ENCODE measurements at places on chromosomes 3 and 15.

DNA sequence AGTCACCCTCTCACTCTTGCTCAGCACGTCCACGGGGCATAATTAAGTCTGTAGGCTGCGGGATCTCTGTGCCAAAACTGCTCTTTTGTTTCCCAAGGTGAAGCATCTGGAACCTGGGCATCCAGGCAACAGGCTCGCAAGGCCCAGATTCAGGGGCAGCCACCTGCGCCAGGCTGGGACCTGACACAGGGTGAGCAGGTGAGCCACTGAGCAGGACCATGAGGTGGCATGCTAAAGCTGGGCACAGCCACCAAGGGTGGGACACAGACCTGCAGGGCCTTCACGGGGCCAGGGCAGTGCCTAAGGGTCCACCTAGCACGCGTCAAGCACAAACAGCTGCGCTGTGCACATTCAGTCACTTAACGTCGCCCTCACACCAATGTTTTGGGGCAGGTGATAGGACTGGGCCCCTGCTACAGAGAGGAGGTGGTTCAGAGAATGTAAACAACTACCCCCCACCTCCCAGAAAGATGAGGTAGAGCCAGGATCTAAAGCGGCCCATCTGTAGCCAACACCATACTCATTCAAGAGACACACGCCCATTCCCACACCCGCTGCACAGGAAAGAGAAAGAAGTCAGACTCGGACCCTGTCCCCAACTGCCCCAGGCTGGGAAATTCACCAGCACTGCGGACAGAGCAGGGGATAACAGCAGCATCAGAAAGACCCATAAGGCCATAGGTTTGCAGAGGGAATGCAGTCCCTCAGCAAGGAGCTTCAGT, 16.3 kb downstream of the XXYLT1 start:
- H3K4me3 ChIP-seq, result no peak overlapping the region
- H3K27ac ChIP-seq, result no peak overlapping the region
- H3K27me3 ChIP-seq, result no peaks in the 10 kb centered on the region

DNA sequence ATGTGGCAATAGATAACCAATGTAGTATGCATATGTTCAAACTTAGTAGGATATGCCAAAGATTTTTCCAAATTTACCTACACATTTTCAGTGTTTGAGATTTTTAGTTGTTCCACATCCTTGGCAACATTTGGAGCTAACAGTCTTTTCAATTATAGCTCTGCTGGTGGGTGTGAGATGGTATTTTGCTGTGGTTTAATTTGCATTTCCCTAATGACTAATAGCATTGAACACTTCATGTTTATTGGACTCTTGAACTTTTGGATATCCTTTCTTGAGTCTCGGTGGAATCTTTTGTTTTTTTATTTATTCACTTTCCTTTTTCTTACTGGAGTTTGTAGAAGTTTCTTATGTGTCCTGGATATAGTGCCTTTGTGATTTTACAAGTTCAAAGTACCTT, 11.0 kb upstream of the ILDR1 start:
- DNase-seq, result no peak
- H3K36me3 ChIP-seq, result peaks cover 39% of the 10 kb centered on the region
- H3K4me3 ChIP-seq, result no peak overlapping the region
- H3K27me3 ChIP-seq, result no peaks in the 10 kb centered on the region
- H3K27ac ChIP-seq, result no peak overlapping the region

DNA sequence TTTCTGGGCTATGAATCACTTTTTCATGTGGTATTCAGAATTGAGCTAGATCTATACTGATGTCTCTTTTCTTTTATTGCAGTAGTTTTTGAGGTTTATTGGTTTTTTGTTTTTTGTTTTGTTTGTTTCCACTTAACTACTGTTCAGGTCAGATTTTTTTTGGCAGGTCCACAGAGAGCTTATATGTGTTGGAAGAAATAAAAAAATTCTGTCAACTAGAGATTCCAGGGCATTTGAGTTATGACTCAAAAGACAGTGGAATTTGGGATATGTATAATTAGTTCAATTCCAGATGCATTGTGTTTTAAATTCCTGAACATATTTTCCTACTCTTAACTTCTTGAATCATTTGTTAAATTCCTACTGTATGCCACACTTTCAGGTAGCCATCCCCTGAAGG, 727.2 kb downstream of the SI start:
- H3K27me3 ChIP-seq, result no peaks in the 10 kb centered on the region
- no peaks in the 10 kb centered on the region for H3K4me1 ChIP-seq
- no peak for DNase-seq
- no peak overlapping the region for H3K4me3 ChIP-seq
- no peaks in the 10 kb centered on the region for H3K36me3 ChIP-seq
- no peak overlapping the region for H3K27ac ChIP-seq

GRCh38 chr3:61353382-61353781, 102.1 kb upstream of the FHIT start:
- H3K27ac ChIP-seq, result no peak overlapping the region
- H3K36me3 ChIP-seq, result no peaks in the 10 kb centered on the region

DNA sequence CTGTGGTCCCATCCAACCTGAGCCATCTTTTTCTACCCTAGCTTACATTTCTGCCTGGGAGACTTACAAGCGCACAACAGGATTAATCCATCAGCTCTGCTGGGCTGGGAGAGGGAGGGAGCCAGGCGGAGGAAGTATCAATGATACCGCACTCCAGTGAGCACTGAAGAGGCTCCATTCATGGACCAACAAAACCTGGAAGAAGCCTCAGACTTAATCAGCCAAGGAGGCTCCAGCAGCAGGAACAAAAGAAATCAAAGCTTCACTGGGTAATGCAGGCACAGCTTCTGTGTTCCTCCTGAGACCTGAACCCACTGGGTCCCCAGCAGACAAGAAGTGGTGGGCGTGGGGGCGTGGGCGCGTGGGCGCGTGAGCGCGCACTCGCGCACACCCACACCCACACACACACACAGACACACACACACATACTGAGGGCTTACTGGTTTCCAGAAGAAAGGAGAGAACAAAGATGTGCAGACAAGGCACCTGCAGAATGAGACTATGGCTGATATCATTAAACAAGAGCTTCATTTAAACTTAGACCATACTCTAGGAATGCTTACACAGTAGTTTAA, 87.0 kb upstream of the BOC start:
- H3K4me1 ChIP-seq, result peaks cover 2% of the 10 kb centered on the region
- no peaks in the 10 kb centered on the region for H3K27me3 ChIP-seq
- no peaks in the 10 kb centered on the region for H3K36me3 ChIP-seq

- no peaks in the 10 kb centered on the region for H3K36me3 ChIP-seq
- no peak overlapping the region for H3K27ac ChIP-seq
- H3K27me3 ChIP-seq, result peaks cover 18% of the 10 kb centered on the region
- no peak for DNase-seq
- no peak overlapping the region for H3K4me3 ChIP-seq
These were observed 449.4 kb upstream of the PROK2 start for GRCh38 chr3:72234391-72234790.

GRCh38 chr3:7309641-7310102, 448.8 kb downstream of the GRM7 start:
- DNase-seq, result no peak
- H3K27me3 ChIP-seq, result no peaks in the 10 kb centered on the region

GRCh38 chr3:112345681-112346080, 12.7 kb downstream of the CD200 start:
- peaks cover 49% of the 10 kb centered on the region for H3K4me1 ChIP-seq
- no peak overlapping the region for H3K4me3 ChIP-seq
- H3K27ac ChIP-seq, result no peak overlapping the region
- peaks cover 67% of the 10 kb centered on the region for H3K36me3 ChIP-seq
- no peak for DNase-seq
- H3K27me3 ChIP-seq, result no peaks in the 10 kb centered on the region

DNA sequence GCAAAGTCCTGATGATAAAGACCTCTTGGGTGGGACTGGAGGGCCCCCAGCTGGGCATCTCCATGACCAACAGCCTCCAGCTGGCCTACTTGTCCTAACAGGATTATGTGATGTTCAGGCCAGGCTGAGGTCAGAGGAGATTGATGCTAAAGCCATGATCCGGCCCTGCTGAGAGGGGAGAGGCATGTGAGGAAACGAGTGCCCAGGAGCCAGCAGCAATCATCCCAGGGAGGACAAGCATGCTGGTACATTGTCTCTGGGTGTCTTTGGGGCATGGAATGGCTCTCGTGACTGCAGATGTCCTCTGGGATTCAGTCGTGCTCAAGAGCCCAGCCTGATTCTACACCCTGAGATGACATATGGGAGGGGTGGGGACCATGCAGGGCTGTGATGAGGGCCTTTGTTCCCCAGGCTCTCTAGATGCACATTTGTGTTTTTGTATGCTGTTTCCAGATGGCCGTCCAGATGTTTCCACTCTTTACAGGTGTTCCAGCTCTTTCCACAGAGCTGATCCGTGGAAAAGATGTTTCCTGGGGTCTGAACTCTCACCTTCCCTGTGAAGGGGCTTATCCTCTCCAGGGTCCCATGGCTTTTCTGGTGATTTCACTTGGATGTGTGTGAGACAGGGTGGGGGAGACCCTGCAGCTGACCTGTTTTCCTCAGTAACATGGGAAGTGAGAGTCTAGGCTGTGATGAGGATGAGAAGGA, 20.2 kb downstream of the SLC24A1 start:
- H3K4me3 ChIP-seq, result no peak overlapping the region
- no peak for DNase-seq
- H3K4me1 ChIP-seq, result peaks cover 7% of the 10 kb centered on the region
- H3K36me3 ChIP-seq, result no peaks in the 10 kb centered on the region
- H3K27me3 ChIP-seq, result no peaks in the 10 kb centered on the region

- no peak overlapping the region for H3K27ac ChIP-seq
- H3K4me3 ChIP-seq, result no peak overlapping the region
- H3K4me1 ChIP-seq, result peaks cover 4% of the 10 kb centered on the region
- no peak for DNase-seq
- H3K27me3 ChIP-seq, result peaks cover 8% of the 10 kb centered on the region
These were observed 205.4 kb downstream of the EPHB1 start for GRCh38 chr3:135000465-135000864.

DNA sequence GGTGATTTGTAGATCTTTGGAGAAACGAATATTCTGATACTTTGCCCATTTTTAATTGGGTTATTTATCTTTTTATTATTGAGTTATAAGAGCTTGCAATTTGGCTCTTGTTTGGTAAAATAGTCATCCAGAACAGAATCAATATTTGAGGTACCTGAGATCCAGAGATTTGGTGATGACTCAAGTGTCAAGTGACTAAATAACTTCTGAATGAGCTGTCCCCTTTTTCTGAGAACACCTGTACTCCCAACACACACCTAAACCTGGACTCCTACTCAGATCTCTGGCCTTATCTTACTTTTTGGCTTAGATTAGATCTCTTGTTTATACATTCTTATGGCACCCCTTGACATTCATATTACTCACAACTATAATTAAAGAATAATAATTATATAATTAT, 3.1 kb upstream of the TRA2B start:
- H3K4me3 ChIP-seq, result no peak overlapping the region
- peaks cover 23% of the 10 kb centered on the region for H3K27me3 ChIP-seq
- DNase-seq, result no peak
- peaks cover 16% of the 10 kb centered on the region for H3K4me1 ChIP-seq

- no peaks in the 10 kb centered on the region for H3K27me3 ChIP-seq
- no peak for DNase-seq
- H3K4me3 ChIP-seq, result no peak overlapping the region
- no peak overlapping the region for H3K27ac ChIP-seq
These were observed 180.2 kb upstream of the KCNH8 start for GRCh38 chr3:18968120-18968519.

GRCh38 chr15:101348015-101348414, 53.0 kb upstream of the SNRPA1 start:
- H3K4me1 ChIP-seq, result no peaks in the 10 kb centered on the region
- H3K27ac ChIP-seq, result no peak overlapping the region
- no peak overlapping the region for H3K4me3 ChIP-seq

DNA sequence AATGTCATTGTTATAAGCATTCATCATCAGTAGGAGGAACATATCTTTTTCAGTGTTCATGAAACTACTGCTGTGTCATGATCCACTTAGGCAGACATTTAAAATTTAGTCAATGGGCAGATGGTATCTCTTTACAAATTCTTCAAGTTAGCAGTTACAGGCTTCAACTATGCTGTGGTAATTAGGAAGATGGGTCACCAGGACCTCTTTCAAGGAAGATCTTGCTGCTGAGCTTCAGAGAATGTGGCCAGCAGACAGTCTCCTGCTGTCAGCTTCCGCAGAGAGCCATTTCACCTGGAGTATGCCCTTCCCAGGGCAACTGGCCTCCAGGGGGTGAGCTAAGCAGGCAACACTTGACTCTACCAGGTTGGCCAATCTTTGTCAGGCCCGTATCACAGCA, 19.4 kb downstream of the IFT57 start:
- peaks cover 4% of the 10 kb centered on the region for H3K36me3 ChIP-seq
- H3K27ac ChIP-seq, result no peak overlapping the region
- DNase-seq, result no peak
- peaks cover 9% of the 10 kb centered on the region for H3K4me1 ChIP-seq
- no peaks in the 10 kb centered on the region for H3K27me3 ChIP-seq

- H3K27ac ChIP-seq, result peak overlapping the region; percentile 66
- DNase-seq, result no peak
- H3K27me3 ChIP-seq, result peaks cover 78% of the 10 kb centered on the region
- H3K4me3 ChIP-seq, result peak overlapping the region; percentile 68
- peaks cover 8% of the 10 kb centered on the region for H3K4me1 ChIP-seq
These were observed 3.9 kb downstream of the ZIC1 start for GRCh38 chr3:147412917-147413685.

DNA sequence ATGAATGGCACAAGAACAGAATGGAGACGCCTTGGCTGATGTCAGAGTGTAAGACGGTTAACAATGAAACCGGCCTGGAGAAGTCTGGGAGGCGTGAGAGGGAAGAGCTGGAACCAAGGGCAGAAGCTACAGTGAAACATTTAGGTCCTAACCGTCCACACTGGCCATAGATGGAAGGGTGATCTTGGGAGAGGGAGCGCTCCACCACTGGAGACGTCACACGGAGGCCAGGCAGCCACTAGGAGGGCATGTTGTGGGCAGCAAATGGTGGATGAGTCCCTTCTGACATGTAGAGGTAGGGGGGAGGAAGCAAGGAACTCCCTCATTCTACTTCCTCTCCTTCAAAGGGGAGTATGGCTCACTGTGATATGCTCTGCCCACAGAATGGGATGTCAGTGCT, 23.8 kb downstream of the FEM1B start:
- no peak for DNase-seq
- peaks cover 20% of the 10 kb centered on the region for H3K4me1 ChIP-seq
- no peaks in the 10 kb centered on the region for H3K27me3 ChIP-seq
- no peak overlapping the region for H3K27ac ChIP-seq
- peaks cover 10% of the 10 kb centered on the region for H3K36me3 ChIP-seq

- no peaks in the 10 kb centered on the region for H3K27me3 ChIP-seq
- no peaks in the 10 kb centered on the region for H3K4me1 ChIP-seq
- no peaks in the 10 kb centered on the region for H3K36me3 ChIP-seq
- H3K4me3 ChIP-seq, result no peak overlapping the region
- H3K27ac ChIP-seq, result no peak overlapping the region
These were observed 7.2 kb downstream of the UROC1 start for GRCh38 chr3:126510308-126510910.

DNA sequence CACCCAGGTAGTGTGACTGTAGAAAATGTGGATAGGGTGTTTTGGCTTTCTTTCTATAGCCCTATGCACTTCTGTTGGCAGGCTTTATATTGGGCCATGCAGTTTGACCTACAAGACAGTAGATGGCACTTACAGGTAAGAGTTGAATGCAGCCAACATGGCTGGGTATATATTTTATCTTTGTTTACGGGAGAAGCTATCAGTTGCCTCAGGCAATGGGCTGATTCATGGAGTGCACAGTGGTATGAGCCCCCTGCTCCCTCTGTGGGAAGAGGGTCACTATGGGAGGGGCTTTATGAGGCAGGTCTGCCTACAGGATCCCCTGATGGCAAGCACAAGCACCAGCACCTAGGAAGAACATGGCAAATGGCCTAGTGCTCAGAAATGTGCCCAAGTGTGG, 301.2 kb upstream of the CDIN1 start:
- H3K4me1 ChIP-seq, result no peaks in the 10 kb centered on the region
- no peak overlapping the region for H3K27ac ChIP-seq
- no peak for DNase-seq
- H3K4me3 ChIP-seq, result no peak overlapping the region
- H3K36me3 ChIP-seq, result no peaks in the 10 kb centered on the region

Measured in T-helper 2 cell treated with Interferon-gamma antibody and Interleukin-4, amounts not matched to agents 5 μg/mL and 100 μg/mL, for 36 hours (primary cell).